ENCODE measurements at places on chromosomes 7 and 10.

GRCh38 chr7:47501406-47501805, 80.5 kb downstream of the TNS3 start:
- no peak for DNase-seq

DNA sequence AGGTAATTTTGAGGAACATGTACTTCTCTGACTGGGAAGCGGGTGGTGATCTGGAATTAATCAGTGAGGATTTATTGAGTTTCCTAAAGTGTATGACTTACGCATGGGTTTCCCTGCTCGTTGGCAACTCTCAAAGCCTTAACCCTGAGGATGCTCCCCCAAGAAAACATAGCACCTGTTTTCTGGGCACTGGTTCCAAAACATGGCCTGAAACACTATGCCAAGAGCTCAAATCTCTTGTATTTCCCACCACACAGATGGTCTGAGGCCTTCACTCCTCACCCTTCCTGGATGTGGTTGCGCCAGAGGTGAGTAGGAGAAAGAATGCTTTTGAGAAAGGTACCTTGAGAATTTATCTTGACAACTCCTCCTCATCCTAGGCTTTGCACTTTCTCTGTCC, 250.4 kb downstream of the FZD1 start:
- DNase-seq, result no peak

- peak; percentile 56 for DNase-seq
Measured at GRCh38 chr7:4135301-4135700, 546.8 kb upstream of the FOXK1 start.

DNA sequence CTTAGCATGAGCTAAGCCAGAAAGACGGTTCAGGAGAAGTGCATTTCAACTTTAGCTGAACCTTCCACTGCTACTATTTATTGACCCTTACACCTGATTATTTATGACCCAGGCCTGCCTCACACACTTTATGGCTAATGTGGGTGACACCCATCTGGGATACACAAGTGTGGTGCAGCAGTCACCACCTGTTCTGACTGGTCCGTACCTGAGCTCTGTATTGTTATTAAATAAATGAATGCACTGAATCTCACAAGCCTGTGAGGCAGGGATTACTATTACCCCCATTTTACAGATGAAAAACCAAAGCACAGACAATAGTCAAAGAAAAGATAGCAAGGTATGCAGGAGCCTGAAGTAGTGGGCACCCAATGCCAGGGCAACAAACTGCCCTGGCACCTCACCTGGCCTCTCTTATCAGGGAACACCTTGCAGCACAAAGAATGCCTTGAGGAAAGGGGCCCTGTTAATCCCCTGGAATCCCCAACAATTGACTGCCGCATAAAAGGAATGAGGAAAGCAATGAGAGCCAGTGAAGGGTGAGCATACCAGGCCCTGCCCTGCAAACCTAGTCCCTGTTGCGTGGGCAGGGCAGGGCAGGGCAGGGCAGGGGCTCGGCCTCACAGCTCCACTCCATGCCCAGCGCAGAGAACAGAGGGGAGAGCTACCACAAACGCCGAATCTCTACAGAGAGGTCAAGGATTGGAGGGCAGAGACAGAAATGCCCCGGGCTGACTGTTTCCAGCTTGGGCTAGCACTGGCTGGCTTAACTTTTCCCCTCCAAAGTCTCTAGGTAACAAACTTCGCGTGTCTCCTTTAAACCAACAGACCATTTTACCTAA, 1.3 kb downstream of the ANXA11 start:
- DNase-seq, result no peak

DNA sequence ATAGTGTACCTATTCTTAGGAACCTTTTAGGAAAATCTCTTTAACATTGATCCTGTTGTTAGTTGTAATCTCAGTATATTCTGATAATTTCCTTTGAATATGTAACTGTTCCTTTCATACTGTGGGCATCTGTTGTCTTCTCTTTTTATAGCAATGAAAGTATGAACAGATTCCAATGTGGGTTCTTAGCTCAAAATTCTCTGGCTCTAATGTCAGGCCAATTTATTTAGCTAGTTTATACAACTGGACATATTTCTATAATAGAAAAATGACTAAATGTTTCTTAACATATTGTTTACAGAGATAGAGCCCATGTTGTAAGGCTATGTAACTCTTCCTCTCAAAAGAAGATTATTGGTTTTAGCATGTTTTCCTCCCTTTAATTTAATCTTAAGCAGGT, 363.2 kb downstream of the AUTS2 start:
- DNase-seq, result no peak

DNA sequence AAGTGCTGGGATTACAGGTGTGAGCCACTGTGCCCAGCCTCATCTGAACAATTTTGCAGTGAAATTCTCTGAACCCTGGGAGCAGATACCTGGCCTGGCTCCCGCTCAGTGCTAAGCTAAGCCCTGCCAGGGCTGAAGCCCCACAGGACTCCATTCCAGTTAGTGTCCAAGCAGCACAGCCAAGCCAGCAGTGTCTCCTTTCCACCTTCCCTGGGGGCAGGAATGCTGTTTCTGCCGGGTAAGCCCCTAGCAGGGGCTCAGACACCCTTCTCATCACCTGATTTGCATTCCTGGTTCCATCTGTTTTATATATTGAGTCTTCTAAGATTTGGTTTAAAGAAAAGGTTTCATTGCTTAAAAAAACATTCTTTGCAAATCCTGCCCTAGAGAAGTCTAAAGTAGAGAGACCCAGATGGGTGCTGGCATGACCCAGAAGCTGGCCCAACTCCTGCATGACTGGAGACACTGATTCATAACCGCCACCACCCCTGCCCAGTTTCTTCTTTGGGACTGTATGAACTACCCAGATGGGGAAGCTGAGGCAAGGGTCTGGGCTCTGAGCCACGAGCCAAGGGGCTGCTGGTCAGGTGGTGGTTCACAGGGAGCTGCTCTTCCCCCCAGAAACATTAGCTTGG, 14.0 kb downstream of the SLC13A4 start:
- no peak for DNase-seq
